ENCODE measurements at places on chromosomes 7 and 10.

- DNase-seq, result no peak
Observed at GRCh38 chr7:19554581-19554980, 154.3 kb downstream of the POLR1F start.

- DNase-seq, result no peak
Observed at GRCh38 chr7:33412331-33412730, 283.0 kb downstream of the BBS9 start.

DNA sequence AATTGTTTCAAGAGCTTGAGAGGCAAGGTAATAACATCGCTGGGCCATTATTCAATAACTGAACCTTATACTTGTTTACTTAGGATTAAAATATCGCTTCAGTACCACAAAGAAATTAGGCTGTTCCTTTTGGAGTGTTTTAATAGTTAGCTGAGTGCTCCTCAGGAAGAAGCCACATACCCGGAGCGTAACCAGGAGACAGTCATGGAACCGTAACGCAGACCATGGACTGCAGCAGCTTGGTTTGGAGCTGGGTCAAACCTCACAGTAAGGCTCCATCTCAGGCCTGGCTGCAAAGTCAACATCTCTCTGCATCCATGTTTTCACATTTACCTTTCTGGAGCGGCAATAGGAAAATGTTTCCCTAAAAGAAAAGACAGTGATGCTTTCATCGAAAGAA is 599.0 kb downstream of the TNS3 start:
- no peak for DNase-seq

DNA sequence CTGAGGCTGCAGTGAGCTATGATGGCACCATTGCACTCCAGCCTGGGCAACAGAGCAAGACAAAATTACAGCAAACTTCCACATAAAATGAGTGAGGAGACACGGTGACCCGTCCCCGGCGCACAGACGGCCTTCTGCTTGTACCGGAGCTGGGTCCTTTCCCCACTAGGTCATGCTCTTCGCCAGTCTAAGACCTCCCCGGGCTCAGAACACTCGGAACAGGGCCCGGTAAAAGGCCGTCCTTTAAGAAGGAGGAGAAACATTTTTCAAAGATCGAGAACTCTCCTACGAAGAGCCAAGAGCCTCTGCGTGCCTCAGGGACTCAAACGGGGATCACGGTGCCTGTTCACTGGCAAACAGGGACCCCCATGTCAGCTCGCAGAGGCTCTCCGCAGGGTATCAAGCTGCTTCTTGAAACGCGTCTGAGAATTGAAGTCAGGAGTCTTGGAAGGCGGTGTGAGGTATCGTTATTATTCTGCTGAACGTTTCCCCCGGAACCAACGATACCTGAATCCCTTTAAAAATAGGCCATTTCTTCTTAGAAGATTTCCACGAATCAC is 9.0 kb downstream of the CARD11 start:
- no peak for DNase-seq

DNA sequence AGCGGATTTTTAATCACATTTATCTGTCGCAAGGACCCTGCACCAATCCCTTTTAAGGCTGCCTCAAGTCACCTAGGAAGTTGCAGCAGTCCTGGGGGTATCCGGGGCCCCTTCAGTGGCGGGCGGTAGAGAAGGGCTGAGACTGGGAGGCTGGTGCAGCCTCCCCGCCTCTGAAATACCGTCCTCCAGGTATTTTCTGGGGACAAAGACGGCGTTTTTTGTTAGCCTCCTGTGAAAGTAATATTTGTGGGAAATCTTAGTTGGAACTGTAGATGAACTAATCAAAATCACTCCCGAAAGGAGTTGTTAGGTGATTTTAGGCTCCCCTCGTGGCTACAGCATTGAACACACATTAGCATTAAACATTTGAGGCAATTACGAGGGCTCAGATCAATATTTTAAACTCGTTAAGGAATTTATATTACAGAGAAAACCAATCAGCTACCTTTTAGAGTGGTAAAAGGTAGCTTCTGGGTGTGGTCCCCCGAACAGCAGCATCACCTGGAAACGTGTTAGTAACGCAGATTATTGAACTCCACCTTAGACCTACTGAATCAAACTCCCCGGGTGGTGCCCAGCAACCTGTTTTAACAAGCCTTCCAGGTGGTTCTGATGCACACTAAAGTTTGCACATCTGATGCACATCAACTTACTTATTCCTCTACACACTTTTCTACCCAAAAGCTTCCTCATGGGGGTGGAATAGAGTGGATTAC is 530 bp upstream of the ANXA7 start:
- DNase-seq, result no peak

- DNase-seq, result no peak
Observed at GRCh38 chr10:7185367-7185690, 225.5 kb downstream of the SFMBT2 start.

DNA sequence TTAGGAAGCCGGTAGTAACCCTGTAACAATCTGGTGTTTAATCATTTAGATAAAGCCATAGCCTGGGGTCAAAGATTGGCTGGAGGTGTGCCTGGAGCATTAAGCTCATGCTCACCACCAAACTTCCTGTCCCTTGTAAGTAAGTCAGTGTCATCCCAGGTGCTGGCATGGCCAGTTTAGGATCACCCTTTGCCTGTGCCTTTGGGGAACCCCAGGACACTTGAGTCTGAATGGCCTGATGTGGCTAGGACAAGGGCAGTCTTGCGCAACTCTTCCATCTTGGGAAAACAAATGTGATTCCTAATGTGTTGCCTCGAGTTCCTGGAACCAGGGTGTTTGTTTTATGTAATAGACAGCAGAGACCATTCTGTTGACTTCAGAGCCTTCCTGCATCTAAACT is 154.8 kb downstream of the GRK5 start:
- DNase-seq, result no peak

- DNase-seq, result no peak
Observed at GRCh38 chr10:4918236-4918635, 45.0 kb upstream of the AKR1C1 start.

DNA sequence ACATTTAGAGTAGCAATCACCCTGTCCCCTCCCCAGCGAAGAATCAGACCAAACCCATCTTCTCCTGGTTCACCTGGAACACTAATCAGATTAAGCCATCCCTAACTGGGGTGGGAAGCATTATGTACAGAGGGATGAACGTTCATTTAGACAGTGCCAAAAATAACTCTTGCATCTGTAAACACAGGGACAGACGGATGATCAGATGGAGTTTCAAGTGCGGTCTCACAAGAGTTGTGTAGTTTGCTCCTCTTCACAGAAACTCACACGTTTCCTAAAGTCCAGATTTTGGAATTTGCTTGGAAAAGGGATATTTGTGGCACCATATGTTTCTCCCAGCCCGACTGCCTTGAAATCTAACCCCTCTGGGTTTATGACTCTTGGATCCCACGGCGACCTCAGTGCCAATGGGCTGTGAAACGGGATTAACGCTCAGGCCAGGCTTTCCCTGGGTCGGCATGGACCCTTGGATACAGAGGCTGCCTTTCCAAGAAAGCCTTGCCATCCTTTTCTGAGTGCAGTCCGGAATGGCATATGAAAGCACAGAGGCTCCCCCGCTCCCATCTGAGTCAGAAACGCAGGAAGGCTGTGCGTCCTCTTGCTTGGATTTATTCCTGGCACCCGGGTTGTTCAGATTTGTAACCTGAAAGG is 293.2 kb upstream of the HABP2 start:
- DNase-seq, result no peak

- DNase-seq, result peak; percentile 80
Observed at GRCh38 chr10:119080521-119081259, at the start of gene EIF3A. TSS of gene EIF3A (minus strand) at chr10:119080817. CDS start at chr10:119080676, 141 bp downstream.

- DNase-seq, result no peak
Observed at GRCh38 chr7:74495112-74496086, 41.7 kb downstream of the GTF2IRD1 start.

- no peak for DNase-seq
Observed at GRCh38 chr10:87700031-87700796, 40.5 kb downstream of the PAPSS2 start.

DNA sequence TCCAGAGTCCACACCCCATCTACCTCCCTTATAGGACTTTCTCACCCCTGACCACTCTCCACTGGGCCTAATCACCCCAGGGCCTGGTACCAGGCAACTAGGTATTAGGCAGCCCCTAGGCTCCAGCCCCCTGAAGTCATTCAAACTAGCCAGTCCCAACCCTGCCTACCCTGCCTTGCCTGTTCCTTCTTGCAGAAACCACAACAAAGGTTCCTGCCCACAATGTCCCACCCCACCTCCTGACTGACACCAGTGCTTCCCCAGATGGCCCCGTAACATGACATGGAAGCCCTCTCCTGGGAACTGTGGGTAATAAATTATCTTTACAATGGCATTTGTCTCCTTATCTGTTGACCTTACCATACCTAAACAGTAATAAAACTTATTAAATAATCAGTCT is 100.6 kb upstream of the PDE1C start:
- DNase-seq, result no peak

DNA sequence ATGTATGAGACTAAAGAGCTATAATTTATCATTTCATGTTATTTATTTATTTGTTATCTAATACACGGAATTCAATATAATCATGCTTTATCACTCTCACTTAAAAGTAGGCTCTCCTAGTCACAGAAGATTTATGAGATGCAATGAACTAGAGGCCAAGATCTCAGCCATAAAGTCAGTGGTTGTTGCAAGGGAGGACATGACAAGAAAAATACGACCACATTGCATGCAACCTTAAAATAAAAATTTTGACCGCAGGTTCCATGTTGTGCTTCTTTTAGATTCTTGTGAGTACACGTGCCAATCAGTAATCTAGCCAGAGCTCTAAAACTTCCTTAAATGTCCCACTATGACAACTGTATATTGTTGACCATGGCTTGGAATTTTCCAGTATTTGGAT is 75.9 kb upstream of the SP8 start:
- no peak for DNase-seq

DNA sequence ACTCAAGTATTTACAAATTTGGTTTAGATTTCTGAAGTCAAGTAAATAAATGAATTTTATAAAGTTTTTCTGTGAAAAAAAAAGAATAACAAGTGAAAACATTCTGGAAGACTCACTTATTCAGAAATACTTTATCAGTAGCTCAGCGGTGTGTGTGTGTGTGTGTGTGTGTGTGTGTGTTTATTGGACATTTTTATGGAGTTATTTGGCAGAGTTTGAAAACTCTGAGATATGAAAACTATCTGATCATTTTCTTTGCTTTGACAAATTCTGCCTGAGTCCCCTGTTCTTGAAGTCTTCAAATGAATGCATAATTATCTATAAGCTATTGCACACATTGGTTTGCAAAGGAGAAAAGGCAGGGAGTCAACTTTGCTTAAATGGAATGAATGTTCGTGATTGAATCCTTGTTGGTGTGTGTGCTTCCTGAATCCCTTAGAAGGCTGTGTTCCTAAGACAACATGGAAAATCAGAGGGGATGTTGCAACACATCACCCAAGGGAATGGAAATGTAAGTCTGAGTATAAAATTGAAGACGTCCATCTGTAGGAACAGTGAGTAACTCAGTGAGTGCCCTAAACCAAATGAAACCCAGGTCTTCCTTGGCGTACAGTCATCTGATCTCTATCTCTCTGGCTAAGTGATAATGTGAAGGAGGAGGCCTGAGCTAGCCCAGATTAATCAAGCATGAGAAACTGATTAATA is 160.9 kb downstream of the REEP3 start:
- no peak for DNase-seq

DNA sequence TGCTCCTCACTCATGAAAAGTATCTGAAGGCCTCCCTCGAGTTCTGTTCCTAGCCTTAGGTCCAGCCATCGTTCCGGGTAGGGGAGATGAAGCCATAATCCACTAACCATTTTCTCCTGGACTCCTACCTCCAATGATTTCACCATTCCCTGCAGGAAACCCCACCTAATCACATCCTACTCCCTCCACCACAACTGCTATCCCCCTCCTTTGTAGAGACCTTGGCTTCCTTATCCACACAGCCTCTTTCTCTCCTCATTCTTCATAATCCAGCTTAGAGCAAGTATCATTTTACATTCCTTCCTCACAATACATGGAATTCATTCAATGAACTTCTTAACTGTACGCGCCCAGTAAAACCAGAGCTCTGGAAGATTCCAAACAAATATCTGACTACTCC is 18.7 kb downstream of the HNRNPF start:
- DNase-seq, result no peak

DNA sequence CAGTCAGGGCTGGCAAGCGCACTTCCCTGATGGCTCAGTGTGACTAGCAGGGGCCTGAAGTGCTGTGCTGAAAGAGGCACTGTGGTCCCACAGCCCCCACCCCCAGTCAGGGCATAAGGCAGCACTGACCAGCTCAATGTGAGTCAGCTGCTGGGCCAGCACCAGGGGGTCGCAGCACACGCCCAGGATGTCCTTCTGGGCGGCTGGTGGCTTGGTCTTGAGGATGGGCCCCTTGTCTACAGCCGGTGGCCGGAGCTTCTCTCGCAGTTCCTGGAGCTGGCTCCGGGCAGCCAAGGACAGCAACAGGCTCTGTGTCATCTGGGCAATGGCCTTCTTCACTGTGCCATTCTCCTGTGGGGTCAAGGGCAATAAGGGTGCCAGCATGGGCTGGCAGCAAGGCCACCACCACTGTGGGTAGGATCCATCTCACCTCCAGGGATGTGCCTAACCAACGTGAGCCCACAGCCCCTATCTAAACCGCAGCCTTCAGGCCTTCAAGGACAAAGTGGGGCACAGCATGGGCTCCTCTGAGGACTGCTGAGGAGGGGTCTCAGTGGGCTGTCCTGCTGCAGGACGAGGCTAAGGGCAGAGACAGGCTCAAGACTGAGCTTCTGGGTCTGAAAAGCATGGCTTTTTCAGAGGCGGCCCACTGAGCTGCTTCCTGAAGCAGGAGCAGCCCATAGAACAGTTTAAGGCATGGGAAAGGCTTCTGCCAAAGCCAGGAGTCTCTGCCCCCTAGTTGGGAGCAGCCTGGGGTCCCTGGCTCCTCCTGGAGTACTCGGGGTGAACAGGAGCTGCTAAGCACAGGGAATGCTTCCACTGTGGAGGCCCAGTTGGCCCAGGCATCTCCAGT is 62.5 kb downstream of the CSGALNACT2 start:
- no peak for DNase-seq

GRCh38 chr7:151080067-151080521 is 515 bp downstream of the FASTK start:
- DNase-seq, result no peak

GRCh38 chr7:116499168-116500077 is at the start of gene CAV2:
TSS of gene CAV2 (plus strand) at chr7:116499738. CDS start at chr7:116499782, 44 bp downstream.
- no peak for DNase-seq

Data from activated CD8-positive, alpha-beta memory T cell treated with anti-CD3 and anti-CD28 coated beads for 4 hours (primary cell).